CD4-positive, alpha-beta T cell treated with Interleukin-15 for 4 hours (primary cell): ENCODE measurements at places on chromosomes 7 and 10.
A peak's percentile ranks its signal among the peaks of the same experiment; 100 is the strongest.

GRCh38 chr10:62545160-62546066 is 171.2 kb downstream of the ZNF365 start:
- no peak for DNase-seq

- DNase-seq, result no peak
Observed at GRCh38 chr7:93622036-93623033, 47.8 kb upstream of the CALCR start.

- peak; percentile 39 for DNase-seq
Observed at GRCh38 chr10:112471878-112472487, 25.0 kb downstream of the VTI1A start.

DNA sequence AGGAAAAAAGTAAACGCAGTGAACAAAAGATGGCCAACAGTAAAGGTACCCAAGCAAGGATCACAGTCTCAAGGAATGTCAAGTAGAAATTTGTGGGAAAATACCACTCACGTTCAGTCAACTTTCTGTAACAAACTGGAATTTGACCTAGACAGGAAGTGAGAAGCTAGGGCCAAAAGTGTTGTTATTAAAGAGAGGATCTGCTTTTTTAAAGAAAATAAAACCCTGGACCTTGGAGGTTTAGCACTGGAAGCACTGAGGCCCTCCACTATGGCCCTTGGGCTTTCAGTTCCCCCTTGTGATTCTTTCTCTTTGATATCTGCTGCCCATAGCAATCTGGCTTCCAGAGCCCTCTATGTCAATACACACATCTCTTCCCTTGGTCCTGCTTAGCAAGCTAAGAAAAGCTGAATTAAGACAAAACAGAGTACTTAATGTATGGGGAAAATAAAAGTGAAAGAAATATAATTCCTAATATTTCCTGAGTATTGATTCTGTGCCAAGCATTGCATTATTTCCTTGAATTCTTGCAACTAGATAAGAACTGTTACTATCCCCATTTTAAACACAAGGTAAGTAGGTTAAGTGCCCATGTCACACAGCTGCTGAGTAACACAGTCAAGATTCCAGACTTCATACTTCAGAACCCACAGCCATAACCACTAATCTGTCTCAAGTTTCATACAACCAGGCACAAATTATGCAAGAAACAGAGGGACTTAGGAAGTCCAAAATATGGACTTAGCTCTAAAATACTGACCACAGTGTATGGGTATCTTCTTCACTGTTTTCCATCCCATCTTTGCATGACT is 2.6 kb upstream of the ZNF438 start:
- no peak for DNase-seq

DNA sequence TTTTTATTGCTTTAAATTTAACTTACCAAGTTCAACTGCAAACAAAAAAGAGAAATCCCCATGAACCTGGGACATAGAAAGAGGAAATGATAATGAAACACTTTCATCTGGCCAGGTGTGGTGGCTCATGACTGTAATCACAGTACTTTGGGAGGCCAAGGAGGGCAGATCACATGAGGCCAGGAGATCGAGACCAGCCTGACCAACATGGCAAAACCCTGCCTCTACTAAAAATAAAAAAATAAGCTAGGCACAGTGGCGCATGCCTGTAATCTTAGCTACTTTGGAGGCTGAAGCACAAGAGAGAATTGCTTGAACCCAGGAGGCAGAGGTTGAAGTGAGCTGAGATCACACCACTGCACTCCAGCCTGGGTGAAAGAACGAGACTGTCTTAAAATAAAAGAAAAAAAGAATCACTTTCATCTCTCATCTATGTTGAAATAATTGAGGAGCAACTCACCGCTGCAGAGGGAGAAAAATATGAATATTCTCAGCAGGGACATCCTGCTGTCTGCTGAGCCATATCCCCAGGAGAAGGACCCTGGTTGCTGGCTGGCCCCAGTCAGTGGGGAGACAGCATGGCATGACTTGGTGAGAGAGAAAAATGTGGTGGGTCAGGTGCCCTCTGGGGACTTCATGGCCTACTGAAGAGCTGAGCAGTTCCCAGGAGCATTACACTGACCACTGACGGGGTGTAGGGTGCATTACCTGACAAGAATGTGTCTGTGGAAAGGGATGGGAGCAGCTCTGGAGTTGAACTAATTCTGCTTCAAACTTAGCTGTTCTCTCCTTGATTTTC is 22.8 kb upstream of the TARP start:
- DNase-seq, result no peak

DNA sequence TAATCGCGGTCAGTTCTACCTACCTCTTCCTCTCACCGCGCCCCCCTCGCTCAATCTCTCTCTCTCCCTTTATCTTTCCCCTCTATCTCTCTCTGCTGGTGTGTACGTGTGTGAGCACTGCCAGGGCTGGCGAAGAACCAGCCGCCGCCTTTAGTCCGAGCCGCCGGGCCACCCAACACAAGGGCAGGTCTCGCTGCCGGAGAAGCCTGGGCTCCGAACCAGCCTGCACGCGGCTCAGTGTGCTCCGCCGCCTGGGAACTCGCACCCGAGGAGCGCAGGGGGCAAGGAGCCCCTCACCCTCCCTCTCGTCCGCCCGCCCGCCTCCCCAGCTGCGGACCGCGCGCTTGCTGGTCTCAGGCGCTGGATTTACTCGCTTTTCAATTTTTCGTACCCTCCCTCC is 1.7 kb downstream of the NXPH1 start:
- no peak for DNase-seq

DNA sequence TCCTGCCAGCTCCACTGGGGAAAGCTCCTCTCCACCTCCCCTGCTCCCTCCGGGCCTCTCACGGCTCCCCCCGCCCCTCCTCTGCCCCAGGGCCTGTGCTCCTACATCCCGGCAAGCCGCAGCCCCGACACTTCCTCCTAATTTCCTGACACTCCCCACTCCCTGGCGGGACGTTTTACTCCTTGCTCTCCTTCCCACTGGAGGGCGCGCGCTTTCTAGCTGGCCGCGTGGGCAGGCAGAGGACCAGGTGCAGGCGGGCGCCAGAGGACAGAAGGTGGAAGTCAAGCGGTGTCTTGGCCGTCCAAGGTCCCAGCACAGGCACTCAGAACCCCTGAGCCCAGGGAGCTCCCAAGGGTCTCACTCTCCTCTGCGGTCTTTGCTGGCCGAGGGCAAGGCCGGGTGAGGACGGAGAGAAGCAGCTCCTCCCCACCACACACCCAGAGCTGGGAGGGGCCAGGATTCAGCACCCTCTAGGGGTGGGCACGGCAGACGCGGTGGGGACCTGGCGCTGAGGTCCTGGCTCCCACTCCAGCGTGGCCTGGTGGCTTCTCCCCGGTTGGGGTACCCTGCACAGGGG is 19.1 kb downstream of the ADAM8 start:
- peak; percentile 21 for DNase-seq

GRCh38 chr7:30469303-30469702 is 9.3 kb downstream of the NOD1 start:
- no peak for DNase-seq

GRCh38 chr7:33916357-33917081 is 11.2 kb downstream of the BMPER start:
- no peak for DNase-seq

DNA sequence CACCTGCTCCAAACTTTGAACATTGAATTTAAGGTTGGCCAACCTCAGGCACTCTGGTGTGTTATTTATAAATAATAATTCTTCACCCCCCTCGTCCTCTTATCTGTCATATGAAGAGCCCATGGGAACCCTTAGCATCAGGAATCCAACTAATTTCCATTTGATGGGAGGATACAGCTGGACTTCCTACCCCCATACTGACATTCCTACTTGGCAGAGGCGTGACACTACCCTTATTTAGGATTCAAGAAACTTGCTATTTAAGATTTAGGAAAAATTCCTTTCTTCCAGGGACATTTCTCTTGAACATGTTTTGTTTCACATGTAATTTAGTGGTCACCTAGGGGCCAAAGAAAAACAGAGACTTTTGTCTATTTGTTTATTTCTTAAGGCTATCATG is 171.9 kb upstream of the NRP1 start:
- DNase-seq, result no peak

DNA sequence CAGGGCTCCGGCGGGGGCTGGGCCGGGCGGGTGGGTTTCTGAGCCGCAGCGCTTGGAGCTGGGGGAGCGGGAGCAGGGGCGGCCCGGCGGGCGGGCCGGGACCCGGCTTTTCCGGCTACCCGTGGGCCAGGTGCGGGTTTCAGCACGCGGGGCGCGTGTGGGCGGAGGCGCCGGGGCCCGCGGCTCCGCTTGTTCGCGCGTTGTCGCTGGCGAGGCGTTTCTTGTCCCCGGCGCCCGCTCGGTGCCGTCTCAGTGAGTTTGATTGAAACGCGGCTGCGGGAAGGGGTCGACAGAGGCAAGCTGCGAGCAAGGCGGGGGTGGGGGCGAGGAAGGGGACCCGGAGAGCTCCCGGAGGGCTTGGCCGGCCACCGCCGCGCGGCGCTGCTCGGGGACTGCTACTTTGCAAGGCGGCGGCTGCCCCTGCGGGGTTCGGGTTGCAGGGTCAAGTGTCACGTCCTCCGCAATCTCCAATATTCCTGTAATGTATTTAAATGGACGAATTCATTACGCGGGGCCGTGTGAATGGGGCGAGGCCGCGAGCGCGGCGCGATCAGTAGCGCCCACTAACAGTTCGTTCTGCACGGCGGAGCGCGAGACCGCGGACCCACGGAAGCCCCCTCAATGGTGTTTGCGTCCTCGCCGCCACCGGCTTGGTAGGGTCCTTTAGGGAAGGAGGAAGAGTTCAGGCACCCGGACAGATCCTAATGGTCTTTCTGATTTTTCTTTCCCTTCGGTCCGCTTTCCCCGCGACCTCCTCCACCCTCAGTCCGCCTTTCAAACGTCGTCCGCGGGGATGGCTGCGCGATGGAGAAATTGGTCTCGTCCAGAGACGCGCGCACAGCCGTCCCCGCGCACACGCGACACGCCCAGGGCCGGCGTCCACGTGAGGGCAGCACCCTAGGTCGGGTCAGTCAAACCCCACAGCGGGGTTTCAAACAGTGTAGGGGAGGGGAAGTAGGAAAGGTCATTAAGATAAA is 76.9 kb downstream of the INSIG1 start:
- no peak for DNase-seq

DNA sequence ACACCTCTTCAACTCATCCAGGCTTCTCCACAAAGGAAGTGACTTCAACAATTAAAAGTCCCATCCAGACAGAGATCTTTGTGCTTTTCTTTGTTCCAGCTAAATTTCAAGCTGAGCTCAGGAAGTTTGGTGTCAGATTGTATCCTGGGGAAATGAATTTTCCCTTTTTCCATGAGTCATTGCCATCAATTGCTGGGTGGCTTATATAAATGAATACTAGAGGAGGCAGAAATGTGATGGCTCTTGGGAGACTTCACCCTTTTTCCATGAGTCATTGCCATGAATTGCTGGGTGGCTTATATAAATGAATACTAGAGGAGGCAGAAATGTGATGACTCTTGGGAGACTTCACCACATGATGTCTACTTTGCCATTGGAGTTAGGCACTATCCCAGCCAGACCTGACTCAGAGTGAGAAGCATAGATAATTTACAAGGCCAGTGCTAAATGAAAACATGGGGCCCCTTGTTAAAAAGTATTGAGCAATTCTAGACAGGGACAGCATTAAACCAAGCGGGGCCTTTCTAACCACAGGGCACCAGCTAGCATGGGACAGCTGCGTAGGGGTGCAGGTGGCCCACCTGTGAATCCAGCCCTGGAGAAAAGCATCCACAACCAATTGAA is 339.2 kb upstream of the PODXL start:
- no peak for DNase-seq

DNA sequence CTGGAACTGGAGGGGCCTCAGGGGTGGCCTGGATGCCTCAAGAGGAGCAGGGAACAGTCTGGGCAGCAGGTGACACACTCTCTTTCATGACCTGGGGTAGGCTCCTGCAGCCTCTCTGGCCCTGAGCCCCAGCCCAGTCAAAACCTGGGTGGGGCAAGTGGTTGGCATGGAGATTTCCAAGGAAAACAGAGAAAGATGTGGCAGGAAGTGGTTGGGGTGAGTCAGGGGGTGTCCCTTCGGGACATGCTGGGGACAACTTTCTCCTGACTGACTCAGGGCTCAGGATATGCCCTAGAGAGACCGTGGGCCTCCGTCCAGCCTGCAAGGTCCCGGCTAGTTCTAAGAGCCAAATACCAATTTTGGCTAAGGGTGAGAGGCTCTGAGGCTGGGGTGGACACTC is 2.9 kb downstream of the AQP1 start:
- no peak for DNase-seq

GRCh38 chr7:35263396-35263795 is 9.5 kb upstream of the TBX20 start:
- no peak for DNase-seq

- no peak for DNase-seq
Observed at GRCh38 chr7:121557034-121557892, 161.2 kb upstream of the FAM3C start.

DNA sequence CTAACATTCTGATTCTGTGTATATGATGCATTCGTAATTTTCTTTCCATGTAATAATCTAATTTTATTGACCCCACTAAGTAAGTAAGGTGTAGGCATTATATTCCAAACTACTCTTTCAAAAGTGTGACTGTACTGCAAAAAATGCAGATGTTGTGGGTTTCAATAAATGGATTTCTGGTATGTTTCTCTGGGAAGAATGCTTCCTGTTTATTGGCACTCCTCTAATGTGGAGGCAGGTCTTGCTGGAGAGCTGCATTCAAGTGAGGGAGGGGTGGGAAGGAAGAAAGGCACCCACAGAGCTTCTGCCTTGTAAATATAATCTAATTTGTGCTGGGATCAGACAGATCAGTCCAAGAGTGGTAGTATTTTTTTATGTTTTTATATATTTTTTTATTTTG is 23.9 kb downstream of the ST7 start:
- no peak for DNase-seq

DNA sequence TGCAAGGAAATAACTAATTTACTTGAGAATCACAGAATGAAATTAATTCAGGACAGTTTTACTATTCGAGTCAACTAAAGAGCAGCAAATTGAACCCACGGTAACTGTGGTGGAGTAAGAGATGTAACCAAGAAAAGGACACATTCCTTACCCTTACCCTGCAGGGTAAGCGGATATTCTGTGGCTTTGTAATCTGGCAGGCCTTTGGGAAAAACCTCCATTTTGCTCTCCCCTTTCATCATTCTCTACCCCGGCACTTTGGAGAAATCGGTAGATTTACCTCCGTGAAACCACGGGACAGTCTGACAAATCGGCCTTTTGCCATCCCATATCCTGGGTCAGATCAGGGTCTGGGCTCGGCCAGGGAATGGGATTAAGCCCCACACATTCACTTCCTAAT is 18.4 kb downstream of the RCC1L start:
- DNase-seq, result no peak

GRCh38 chr7:133478591-133479135 is 225.8 kb downstream of the EXOC4 start:
- DNase-seq, result no peak

DNA sequence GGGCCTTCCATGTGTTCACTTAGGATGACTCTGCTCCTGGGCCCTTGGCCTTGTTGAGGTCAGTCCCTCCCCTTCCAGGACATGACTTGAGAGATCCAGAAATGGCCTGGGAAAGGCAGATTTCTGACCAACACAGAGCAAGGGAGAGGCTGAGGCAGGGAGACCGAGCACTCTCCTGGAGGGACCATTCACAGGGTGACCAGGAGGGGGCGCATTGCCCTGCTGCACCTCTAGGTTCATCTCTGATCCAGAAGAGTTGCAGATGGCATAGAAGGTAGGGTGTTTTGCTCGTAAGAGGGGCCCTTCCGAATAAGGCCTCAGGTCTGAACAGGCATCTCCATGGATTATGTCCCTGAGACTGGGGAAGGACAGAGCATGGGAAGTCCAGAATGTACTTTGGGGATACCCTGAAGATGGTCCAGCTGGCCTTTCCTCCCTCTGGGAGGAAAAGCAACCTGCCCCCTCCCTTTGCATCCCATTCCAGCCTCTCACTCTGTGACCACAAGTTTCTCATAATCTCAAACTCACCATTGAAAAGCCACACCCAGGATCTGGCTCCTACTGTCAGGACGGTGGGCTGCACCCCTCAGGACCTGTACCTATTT is 6.6 kb downstream of the DMBT1 start:
- peak; percentile 19 for DNase-seq
